ENCODE measurements at places on chromosomes 7 and 10. TPM values are rescaled to one million over a fixed set of nuclear protein-coding genes. Genes with fewer than 3 reads are reported as not detected.
A peak's percentile ranks its signal among the peaks of the same experiment; 100 is the strongest.

GRCh38 chr7:26460351-26461085 is 168.9 kb downstream of the SNX10 start:
- no peak for DNase-seq
- 0 out of 2 replicates have a peak overlapping the region, but pooled peaks have one; percentile 2 for H3K27ac ChIP-seq
- no peak overlapping the region for H3K4me3 ChIP-seq
- H3K4me1 ChIP-seq, result peaks cover 15% of the 10 kb centered on the region
- no peaks in the 10 kb centered on the region for H3K36me3 ChIP-seq
- no peaks in the 10 kb centered on the region for H3K27me3 ChIP-seq

- H3K27me3 ChIP-seq, result no peaks in the 10 kb centered on the region
- DNase-seq, result no peak
- H3K4me1 ChIP-seq, result no peaks in the 10 kb centered on the region
These were observed 143.8 kb downstream of the TPST1 start for GRCh38 chr7:66348959-66349358.

DNA sequence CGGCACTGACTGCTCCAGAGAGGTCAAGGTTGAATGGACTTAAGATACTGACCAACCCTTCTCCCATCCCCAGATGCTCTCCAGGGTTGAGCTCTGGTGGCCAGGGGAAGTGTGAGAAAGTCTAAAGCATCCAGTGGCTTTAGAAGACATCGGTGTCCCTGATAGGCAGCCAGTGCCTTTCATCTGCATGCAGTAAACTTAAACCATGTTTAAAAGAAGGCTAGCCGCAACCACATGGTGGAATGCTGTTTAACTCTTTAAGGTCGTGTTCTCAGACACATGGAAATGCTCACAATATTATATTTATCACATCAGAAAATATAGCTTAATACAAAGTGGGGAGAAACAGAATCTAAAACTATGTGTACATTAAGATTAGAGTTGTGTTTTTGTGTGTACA is 137.0 kb downstream of the CNNM2 start:
- H3K4me1 ChIP-seq, result no peaks in the 10 kb centered on the region
- H3K4me3 ChIP-seq, result no peak overlapping the region
- H3K27ac ChIP-seq, result no peak overlapping the region
- no peaks in the 10 kb centered on the region for H3K27me3 ChIP-seq
- DNase-seq, result no peak
- H3K36me3 ChIP-seq, result no peaks in the 10 kb centered on the region

DNA sequence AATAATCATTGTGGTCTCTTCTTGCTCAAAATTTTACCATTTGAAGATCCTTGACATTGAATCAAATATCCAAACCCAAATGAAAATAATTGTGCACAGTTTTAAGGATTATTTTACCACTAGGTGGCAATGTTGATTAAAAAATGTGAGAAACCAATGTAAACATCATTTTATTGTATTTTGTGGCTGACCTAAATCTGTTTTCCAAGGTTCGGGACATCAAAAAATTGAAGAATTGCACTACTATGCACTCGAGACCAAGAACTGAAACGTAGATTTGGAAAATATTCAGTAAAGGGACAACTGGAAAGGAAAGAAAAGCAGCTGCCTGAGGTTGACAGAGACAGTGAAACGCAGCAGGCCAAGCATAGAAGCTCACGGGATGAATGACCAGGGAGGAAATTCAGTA is 259.3 kb downstream of the SNX13 start:
- no peaks in the 10 kb centered on the region for H3K4me1 ChIP-seq
- no peak overlapping the region for H3K27ac ChIP-seq
- no peaks in the 10 kb centered on the region for H3K27me3 ChIP-seq
- peak; percentile 54 for DNase-seq
- no peaks in the 10 kb centered on the region for H3K36me3 ChIP-seq

DNA sequence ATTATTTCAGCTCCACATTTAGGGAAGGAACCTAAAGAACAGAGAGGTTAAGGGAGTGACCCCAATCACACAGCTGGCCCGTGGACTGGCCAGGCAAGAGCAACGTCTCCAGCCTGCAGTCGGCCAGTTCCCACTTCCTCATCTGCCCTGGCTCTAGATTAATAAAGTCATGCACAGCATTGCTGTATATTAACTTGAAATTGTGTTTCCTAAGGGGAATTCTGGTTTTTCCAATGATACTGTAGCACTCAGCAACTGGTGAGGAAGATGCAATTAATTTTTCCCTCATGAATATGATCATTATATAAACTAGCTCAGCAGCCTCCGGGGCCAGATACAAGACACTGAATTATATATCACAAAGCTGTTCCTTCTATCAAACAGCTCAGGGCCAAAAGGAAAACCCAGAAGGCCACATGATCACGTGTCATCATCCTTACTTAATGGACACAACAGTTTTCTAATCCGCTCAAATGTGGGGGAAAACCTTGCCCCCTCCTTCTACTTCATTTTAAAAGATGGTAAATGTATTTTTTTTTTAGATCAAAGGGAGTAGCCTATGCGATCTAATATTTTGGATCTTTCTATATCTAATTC is 295.3 kb upstream of the PRKCQ start:
- no peaks in the 10 kb centered on the region for H3K36me3 ChIP-seq
- no peaks in the 10 kb centered on the region for H3K27me3 ChIP-seq
- no peak overlapping the region for H3K4me3 ChIP-seq

- H3K27me3 ChIP-seq, result no peaks in the 10 kb centered on the region
- peak overlapping the region; percentile 77 for H3K27ac ChIP-seq
- DNase-seq, result no peak
- H3K36me3 ChIP-seq, result peaks cover 2% of the 10 kb centered on the region
- H3K4me3 ChIP-seq, result no peak overlapping the region
- H3K4me1 ChIP-seq, result peaks cover 68% of the 10 kb centered on the region
These were observed 28.9 kb upstream of the PPIF start for GRCh38 chr10:79318369-79318768.

DNA sequence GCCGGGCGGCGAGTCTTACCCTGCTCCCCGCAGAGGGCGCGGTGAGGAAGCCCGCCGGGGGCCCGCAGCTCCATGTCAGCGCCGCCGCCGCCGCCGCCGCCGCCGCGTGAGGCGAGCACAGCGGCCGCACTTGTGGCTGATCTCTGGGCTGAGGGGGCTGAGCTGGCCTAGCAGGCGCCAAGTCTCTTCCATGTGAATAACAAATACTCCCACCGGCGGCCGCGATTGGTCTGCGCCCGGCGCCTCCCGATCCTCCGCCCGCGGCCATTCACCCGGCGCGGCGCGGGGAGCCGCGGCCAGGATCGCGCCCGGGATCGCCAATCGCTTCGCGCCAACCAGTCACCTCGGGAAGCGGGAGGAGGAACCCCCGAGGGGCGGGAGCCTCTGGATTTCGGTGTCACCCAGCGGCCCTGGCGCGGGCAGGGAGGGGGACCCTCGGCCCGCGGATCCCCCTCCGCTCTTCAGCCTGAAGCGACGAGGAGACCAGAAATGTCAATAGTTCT is at the start of gene GRM8:
TSS of gene GRM8 (minus strand) at position 164 of the 503 bp plus-strand sequence.
- H3K4me1 ChIP-seq, result 0 out of 2 replicates have a peak, but pooled peaks cover 2% of the 10 kb centered on the region
- peaks cover 8% of the 10 kb centered on the region for H3K27me3 ChIP-seq
- peak within 1 kb of the TSS; percentile 14 for H3K27ac ChIP-seq
- no peaks in the 10 kb centered on the region for H3K36me3 ChIP-seq
- DNase-seq, result peak; percentile 81

GRCh38 chr10:3321123-3321522 is 148.5 kb upstream of the PITRM1 start:
- no peak overlapping the region for H3K4me3 ChIP-seq
- no peaks in the 10 kb centered on the region for H3K27me3 ChIP-seq
- no peak for DNase-seq
- H3K27ac ChIP-seq, result no peak overlapping the region

- H3K36me3 ChIP-seq, result peaks cover 77% of the 10 kb centered on the region
- peaks cover 19% of the 10 kb centered on the region for H3K4me1 ChIP-seq
- no peak for DNase-seq
- no peak overlapping the region for H3K4me3 ChIP-seq
These were observed 6.8 kb downstream of the SMARCD3 start for GRCh38 chr7:151241755-151242096.

CALY gene
- not detected for total RNA-seq

SPDYE1 gene
- total RNA-seq, result not detected

CPVL gene
- total RNA-seq, result 8.3 TPM

CYP26C1 gene
- not detected for total RNA-seq

TAS2R5 gene
- 0.18 TPM for total RNA-seq

AKR1C8 gene
- 0.23 TPM for total RNA-seq

NAT16 gene
- not detected for total RNA-seq

CASP2 gene
- 39.1 TPM for total RNA-seq

ASB10 gene
- not detected for total RNA-seq

DNAH11 gene
- 1.1 TPM for total RNA-seq
